Stomach (tissue), 19 donors: ENCODE measurements at places on chromosomes 5 and 9. TPM values are rescaled to one million over a fixed set of nuclear protein-coding genes. Genes with fewer than 3 reads are reported as not detected.

DNA sequence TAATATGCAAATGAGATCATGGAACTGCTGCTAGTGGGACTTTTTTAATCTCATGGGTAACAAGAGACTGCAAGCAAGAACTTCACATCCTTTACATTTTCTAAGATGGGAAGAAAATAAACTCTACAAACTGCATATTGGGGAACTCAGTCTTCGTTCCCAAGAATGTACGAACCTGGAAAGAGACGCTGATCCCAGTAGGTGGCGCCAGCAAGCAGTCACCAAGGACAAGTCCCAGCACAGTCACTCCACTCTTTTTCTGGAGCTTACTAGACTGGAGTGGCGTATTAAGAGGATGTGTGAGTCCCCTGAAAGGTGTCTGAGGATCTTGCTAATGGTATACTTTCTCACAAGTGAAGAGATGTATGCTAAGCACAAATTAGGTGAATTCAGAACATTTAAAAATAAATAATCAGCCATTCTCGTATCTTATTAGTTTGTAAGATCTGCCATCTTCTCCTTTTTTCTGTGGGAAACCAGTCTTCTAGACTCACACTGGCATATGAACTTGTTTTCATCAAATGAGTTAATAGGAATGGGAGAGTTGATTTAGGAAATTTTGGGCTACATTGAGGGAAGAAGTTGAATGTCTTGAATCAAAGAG, 16.0 kb upstream of the PUM3 start:
- DNase-seq = peak; percentile 65

The PCAT7 gene
- 0.45 TPM for total RNA-seq

The N4BP3 gene
- 4.0 TPM for total RNA-seq

GRCh38 chr5:61290791-61291210, 41.3 kb upstream of the ZSWIM6 start:
- peak; percentile 72 for DNase-seq

GRCh38 chr5:137209232-137209809, 289.8 kb downstream of the SPOCK1 start:
- DNase-seq = no peak

The ADAMTSL1 gene
- 40.6 TPM for total RNA-seq

GRCh38 chr5:177300236-177300880, 3.2 kb downstream of the RAB24 start:
- peak; percentile 56 for DNase-seq

DNA sequence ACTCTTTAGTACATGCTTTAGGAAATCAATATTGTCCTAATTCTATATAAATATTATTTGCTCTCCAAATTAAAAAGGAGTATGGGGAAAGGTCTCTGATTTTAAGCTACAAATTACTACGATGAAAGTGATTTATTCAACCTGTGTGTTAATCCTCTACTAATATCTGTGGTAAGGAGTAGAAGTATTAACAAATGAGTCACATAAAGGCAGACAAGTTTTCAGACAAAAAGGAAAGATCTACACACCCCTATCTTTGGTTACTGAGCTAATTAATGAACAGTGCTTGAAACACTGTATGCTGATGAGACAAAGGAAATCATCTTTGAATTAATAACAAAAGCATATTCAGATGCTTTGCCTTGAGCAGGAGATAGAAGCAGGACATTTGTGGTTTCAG, 15.9 kb downstream of the LOX start:
- no peak for DNase-seq

DNA sequence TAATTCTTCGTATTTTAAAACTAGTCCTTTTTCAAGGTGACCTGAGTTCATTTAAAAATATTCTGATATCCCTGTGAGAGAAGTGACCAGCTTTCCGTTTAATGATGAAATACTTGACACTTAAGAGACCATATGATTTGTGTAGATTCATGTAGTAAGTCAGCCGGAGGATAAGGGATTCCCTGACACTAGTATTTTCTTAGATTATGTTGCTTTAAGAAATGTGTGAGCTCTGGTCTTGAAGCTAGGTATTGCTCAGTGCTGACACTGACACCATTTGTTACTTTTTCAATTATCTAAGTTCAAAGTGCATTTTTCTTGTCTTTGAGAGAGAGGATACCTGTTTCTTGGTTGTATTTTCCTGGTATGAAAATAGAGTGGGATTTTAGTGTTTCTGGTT, 4.2 kb downstream of the NIPBL start:
- no peak for DNase-seq

- no peak for DNase-seq
Observed at GRCh38 chr5:54944364-54944763, 41.0 kb downstream of the ESM1 start.

The PCDHB4 gene
- 15.9 TPM for total RNA-seq

The TMEM8B gene
- 11.6 TPM for total RNA-seq

DNA sequence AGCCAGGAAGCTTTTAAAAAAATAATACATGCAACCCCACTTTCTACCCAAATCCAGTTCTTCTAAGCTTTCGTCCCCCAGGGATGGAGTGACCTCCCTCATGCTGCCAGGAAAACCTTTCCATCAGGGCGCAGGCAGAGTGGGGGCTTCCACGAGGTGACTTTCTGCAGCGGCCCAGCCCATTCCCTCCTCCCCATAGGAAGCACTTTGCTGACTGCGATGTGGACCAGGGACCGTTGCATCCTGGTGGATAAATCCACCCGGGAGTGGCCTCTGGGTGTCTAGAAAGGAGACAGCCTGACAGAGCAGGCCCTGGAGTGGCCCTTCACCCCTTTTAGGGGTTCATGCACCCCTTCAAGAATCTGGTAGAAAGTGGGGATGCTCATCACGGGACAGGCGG, 1.6 kb downstream of the QRFP start:
- DNase-seq = no peak

DNA sequence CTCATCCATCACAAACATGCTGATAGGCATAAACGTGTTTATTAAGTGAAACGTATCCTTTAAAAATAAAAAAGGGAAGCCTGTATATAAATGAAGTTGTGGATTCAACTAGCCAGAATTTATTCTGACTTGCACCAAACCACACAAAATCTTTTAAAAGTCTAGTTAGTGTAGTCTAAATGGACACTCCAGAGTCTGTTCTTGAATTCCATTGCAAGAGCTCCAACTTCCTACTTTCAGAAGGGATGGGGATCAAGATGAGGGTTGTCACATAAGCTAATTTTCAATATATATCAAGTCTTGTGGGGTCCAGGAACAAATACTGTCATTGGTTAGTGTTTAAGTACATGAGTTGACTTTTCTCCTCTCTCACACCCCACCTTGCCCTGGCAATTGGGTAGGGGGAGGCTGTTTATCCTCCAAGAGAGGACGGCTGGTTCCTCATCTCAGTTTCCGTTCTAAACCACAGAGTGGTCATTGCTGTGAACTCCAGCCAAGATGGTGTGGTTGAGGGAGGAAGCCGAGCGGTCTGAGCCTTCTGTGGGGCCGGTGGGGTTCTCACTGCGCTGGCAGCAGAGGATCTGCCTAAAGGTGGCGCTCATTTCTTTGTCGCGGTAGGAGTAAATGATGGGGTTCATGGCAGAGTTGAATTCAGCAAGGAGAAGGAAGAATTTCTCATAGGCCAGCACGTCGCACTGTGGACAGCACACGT, 163.2 kb downstream of the LPAR1 start:
- peak; percentile 34 for DNase-seq

The SPINK7 gene
- total RNA-seq = not detected

The PCDH1 gene
- 52.0 TPM for total RNA-seq

DNA sequence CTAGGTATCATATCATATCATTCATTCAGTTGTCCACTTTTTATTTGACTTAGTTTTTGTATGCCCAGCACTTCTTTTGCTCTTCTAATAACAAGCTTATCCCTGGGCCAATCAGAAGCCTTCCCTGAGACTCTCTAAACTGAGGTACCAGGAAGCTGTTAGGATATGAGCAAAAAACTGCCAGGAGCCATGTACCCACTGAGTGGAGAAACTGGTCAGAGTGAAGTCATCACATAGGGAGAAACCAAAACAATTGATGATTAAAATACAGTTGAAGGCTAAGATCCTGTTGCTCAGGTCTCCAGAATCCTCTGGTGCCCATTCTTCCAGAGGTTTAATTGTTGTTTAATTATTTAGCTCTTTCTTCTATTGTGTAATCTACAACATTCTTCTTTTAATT, 120.2 kb downstream of the KIAA0825 start:
- DNase-seq = no peak

- no peak for DNase-seq
Observed at GRCh38 chr5:150419630-150420270, 7.0 kb upstream of the CD74 start.

GRCh38 chr9:101977614-101978210, 239.3 kb upstream of the GRIN3A start:
- DNase-seq = no peak

DNA sequence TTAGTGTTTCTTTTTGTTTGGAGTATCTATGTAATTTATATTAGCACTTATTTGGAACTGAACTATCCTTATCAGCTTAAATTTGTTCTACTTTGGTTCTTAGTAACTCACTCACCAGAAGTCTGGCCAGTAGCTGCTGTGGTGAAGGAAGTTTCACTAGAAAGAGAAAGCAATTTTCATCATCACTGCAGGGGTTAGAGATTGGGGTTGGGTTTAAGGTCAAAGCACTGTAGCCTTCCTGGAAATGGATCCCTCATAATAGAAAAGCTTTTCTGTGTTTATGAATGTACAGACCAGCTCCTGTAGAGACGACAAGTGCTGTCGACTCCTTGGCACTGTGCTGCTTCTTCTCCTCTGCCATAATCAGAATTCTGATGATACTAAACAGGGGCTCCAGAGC, 22.2 kb downstream of the MROH2B start:
- no peak for DNase-seq

- no peak for DNase-seq
Observed at GRCh38 chr5:61286446-61287132, 45.5 kb upstream of the ZSWIM6 start.

- DNase-seq = peak; percentile 16
Observed at GRCh38 chr5:41094871-41095270, 23.7 kb upstream of the MROH2B start.

The CDK9 gene
- total RNA-seq = 45.5 TPM

The RMI1 gene
- 20.5 TPM for total RNA-seq

The SPINK13 gene
- total RNA-seq = 1.5 TPM

- DNase-seq = no peak
Observed at GRCh38 chr5:165574100-165574499, 2068.7 kb downstream of the MAT2B start.

The SLC46A2 gene
- not detected for total RNA-seq

The PHYHD1 gene
- total RNA-seq = 1.4 TPM

The CHSY3 gene
- 2.0 TPM for total RNA-seq

DNA sequence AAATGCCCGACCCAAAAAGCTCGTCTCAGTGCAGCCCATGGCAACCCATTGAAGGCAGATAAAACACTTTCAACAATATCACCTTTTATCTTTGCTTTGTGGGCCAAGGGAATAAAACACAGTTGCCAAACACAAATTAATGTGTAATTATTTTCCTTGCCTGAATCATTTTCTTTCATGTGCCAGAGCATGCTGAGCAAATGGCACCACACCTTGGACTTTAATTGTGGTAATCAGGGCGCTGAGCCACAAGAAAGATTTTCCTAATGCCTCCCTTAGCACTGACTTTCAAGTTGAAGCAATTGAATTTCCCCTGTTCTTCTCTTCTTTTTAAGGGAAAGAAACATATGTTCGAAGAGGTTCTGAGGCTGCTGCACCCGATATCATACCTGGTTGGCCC, 297.1 kb upstream of the MSX2 start:
- peak; percentile 13 for DNase-seq

The ENG gene
- 45.5 TPM for total RNA-seq
